ENCODE measurements at places on chromosomes 11 and 22.

DNA sequence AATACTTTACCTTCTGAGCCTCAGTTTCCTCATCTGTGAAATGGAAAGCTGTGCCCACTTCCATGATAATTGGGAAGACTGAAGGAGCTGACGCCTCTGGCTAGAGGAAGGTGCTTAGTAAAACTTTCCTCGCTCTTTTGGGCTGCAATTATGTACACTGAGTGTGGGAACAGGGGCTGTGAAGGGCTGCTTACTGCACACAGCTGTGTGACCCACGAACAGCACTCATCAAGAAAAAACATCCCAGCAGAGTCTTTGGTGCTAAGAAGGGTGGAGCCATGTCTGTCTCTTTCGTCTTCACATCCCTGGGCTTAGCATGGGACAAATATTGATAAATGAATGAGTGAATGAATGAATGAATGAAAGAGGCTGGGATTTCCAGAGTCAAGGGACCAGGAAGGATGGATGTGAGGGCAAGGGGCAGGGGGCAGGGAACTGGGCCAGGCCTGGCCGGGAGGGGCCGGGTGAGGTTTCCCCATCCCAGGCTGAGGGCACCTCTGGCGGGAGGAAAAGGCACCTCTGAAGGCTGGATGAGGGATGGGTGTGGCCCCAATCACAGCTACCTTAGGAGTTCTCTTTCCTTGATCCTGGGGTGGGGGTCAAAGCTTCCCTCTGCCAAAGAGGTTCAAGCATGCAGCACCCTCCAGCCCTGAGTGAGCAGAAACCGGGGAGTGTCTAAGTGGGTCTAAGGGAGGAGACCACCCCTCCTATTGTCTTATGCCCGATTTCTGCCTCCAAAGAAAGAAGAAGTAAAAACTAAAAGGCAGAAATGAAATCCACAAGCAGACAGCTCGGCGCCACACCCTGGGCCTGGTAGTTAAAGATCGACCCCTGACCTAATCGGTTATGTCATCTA is 9.2 kb upstream of the CD5 start:
- DNase-seq = no peak

GRCh38 chr11:7694235-7694634 is 12.0 kb downstream of the OVCH2 start:
- no peak for DNase-seq

DNA sequence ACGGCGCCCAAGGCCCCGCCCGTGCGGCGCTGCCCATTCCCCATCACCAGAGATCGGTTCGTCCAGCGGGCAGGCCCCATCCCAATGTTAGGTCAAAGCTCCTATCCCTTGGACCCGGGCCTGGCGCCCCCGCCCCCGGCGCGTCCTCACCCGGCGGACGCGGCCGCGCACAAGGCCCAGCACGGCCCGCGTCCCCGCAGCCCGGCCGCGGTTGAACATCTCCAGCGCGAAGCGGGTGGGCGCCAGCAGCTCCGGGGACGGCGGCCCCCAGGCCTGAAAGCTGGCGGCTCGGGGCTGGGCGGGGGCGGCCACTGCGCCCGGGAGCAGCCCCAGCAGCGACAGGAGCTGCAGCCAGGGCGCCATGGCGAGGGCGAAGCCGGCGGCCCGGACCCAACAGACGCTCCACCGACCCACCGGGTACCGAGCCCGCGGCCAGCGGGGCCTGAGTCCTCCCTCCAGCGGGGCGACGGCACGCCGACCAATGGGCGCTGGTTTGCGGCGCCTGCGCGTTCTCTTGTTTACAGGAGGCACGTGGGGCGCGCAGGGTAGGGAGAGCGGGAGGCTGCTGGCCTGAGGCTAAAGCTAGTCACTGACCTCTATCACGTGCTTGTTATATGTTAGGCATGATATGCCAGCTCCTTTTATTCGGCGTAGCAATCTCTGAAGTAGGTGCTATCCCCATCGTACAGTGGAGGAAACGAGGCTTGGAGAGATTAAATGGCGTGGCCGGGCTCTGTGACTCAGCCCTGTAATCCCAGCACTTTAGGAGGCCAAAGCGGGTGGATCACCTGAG is at the start of gene CTSF:
TSS of gene CTSF (minus strand) at position 483 of the 793 bp plus-strand sequence. CDS start at position 363, 120 bp downstream.
- DNase-seq = peak; percentile 52

DNA sequence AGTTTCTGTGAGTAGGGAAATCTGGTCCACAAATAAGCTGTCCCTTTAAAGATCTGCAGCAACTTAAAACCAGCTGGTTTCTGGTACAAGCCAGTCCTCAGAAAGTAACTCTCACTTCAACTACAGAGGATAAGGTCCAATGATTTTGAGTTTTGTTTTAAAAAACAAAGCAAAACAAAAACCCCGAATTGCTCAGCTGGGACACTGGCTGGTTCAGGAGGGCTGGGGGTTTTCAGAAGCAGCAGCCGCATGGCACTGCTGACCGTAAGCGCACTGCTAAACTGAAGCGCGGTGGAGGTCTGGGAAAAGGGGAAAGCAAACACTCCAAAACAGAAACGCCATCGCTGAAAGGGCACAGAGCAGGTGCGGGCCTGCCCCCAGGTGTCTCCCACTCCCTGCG is 59.7 kb downstream of the MICAL3 start:
- no peak for DNase-seq

DNA sequence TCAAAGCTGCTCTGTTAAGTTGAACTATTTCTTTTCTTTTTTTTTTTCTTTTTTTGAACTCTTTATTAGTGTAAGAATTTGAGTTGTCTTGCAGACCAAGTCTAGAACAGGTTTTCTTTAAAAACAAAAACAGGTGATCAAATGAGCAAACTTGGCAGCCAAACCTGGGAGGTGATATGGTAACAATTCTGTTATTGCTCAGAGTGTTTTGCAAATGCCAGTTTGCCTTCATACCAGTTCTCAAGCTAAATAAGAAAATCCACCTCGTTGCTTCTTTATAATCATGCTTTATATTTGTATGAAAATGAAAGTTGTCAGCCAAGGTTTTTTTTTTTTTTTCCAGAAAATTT is 76.9 kb downstream of the DEPDC5 start:
- DNase-seq = no peak

All from activated CD4-positive, alpha-beta T cell treated with anti-CD3 and anti-CD28 coated beads, Interleukin-2, amount 50 U/mL, for 4 hours (primary cell).